ENCODE measurements at places on chromosomes 13 and 19.
A peak's percentile ranks its signal among the peaks of the same experiment; 100 is the strongest.

- DNase-seq: no peak
These were observed 2638.7 kb upstream of the PCDH20 start for GRCh38 chr13:64054321-64054720.

GRCh38 chr19:32498648-32499200, 82.3 kb upstream of the PDCD5 start:
- DNase-seq: peak; percentile 32

DNA sequence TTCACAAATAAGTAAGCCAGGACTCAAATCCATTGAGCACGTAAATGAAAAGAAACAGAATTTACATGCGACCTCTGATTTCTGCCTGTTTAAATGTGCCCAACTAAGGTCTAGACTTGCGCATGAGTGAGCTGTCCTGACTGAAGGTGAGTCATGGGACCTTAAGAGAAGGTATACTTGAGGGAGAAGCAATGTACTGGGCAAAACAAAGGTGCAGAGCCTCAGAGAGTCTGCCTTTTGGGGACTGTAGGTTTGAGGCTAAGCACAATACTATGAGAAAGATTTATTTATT, 45.8 kb downstream of the UFM1 start:
- no peak for DNase-seq

- DNase-seq: no peak
These were observed 169.2 kb upstream of the IRS2 start for GRCh38 chr13:109955598-109955997.

DNA sequence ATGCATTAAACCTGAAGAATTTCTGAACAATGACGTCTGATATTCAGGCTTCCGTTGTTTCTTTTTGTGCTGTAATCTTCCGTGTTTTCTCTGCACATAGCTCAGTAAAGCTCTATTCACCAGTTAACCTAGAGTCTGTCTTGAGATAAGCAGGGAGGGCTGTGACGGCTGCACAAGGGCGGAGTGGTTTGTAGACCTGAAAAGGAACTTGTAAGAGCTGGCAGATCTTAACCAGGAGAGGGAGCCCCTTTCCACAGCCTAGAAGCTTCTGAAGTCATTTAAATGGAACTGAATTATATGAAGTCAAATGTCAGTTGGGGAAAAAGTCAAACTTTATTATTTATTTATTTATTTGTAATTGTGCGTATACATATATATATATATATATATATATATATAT, 27.5 kb downstream of the DPRX start:
- peak; percentile 66 for DNase-seq

Measured in NB4 (cell line).